ENCODE measurements at places on chromosomes 4 and X.

DNA sequence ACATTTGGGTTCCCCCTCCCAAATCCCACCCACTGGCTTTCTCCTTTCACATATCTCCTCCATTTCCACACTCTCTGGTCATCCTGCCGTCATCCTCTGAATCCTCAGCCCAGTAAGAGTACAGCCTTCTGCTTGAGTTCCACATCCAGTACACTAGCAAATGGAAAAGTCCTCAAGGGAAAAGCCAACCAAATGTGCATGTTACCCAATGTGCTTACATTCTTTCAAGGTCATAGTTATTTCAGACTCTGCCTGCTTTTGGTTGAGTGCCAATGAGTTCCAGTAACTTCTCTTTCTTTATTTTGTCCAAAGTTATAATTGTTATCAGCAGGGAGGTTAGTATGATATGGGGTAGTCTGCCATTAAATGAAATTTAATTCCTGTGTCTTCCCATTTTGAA is 78.1 kb downstream of the SRPX start:
- no peaks in the 10 kb centered on the region for H3K27me3 ChIP-seq
- peak overlapping the region; percentile 23 for H3K27ac ChIP-seq
- H3K4me1 ChIP-seq = peaks cover 3% of the 10 kb centered on the region
- DNase-seq = peak; percentile 43
- H3K4me3 ChIP-seq = no peak overlapping the region

DNA sequence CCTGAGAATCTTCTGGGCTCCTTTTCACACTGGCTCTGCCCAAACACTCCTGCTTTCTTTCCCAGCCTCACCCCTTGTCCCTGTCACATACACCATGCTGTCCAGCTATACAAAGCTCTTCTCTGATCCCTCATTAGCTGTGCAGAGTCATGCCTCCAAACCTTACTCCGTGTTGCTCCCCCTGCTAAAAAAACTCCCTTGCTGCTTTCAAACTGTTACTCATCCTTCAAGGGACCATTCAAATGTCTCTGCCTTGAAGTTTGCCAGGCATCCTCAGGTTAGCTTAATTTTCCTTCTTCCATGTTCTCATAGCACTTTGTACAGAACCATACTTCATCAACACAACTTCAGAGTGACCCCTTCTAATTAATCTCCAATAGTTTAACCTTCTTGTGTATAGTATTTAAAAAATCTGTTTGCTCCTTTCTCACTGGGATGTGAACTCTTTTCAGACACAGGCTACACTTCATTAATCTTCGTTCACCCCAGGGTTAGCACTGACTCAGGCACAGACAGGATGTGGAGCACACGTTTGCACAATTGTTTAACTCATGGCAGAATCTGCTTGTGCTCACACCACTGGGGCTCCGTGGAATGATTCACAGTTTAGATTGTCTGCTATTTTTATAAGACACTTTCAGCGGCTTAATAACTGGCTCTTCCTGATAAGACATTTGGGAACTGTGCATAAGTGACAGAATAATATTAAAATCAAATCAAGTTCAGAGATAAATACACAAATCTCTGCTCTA is 21.4 kb upstream of the SEL1L3 start:
- H3K4me1 ChIP-seq = peaks cover 19% of the 10 kb centered on the region
- H3K36me3 ChIP-seq = no peaks in the 10 kb centered on the region
- H3K27me3 ChIP-seq = no peaks in the 10 kb centered on the region
- DNase-seq = peak; percentile 92
- peak overlapping the region; percentile 40 for H3K27ac ChIP-seq

- DNase-seq = peak; percentile 34
- H3K27ac ChIP-seq = no peak overlapping the region
- peaks cover 34% of the 10 kb centered on the region for H3K4me1 ChIP-seq
- no peaks in the 10 kb centered on the region for H3K27me3 ChIP-seq
Observed at GRCh38 chrX:9902656-9903055, 64.5 kb upstream of the CLDN34 start.

DNA sequence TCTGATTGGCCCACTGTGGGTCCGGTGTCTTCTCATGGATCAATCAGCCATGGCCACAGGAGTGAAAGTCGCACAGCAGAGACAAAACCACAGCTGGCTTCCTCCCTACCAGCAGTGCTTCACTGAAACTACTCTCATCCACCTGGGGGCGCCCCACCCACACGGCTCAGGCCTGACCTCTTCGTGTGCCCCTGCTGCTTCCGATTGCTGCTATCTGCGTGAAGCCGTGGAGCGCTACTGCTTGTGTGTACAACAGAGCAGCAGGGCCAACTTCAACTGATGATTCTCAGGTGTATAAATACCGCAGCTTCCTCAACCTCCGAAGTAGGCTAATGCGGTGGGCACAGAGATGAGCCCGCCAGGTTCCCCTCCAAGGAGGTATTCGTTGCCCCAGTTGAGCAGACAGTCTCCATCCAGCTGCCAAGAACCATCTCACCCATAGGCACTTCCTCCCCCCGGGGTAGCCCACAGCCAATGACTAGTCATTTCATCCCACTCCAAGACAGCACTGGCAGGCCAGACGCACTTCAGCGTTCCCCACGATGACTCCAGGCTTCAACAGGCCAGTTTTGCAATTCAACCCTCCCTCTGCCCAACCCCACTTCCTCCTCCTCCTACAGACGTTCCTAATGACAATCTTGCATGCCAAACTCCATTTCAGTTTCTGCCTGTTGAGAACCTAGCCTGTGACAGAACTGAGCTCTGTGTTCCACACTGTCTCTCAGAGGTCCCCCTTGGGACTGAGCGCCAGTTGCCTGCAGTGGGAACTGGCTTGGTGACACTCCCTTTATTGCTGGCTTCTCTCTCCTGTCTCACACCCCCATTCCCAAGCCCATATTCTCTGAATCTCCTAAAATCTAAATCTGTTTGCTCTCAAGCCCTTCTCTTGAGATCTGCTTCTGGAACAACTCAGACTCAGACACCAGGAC is 41.3 kb upstream of the ATP6AP2 start:
- H3K27me3 ChIP-seq = peaks cover 19% of the 10 kb centered on the region
- H3K4me3 ChIP-seq = no peak overlapping the region
- no peaks in the 10 kb centered on the region for H3K36me3 ChIP-seq
- peaks cover 1% of the 10 kb centered on the region for H3K4me1 ChIP-seq
- H3K27ac ChIP-seq = no peak overlapping the region
- peak; percentile 71 for DNase-seq

DNA sequence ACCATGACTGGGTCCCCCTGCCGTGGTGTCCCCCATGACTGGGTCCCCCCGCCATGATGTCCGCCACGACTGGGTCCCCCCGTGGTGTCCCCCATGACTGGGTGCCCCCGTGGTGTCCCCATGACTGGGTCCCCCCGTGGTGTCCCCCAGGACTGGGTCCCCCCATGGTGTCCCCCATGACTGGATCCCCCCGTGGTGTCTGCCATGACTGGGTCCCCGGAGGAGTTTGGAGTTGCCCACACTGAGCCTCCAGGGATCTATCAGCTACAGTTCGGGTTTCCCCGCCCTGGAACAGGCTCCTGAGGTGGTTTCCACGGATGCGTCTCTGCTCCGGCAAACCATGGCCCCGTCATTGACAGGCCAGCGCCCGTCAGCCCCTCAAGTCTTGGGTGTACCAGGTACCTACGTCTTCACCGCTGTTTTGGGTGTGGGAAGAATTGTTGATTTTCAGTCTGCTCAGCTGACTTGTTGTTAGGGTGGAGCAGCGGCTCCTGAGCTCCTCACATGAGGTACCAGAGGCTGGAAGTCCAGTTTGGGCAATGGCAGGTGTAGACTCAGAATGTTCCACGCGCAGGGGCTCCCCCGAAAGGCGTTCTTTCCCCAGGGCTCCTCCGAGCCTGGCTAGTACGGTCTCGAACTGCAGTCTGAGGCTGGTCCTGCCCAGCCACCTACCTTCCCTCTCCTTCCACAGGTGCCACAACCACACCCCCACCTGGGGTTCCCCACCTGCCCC is 8.3 kb upstream of the PDE6B start:
- DNase-seq = no peak
- H3K36me3 ChIP-seq = no peaks in the 10 kb centered on the region
- H3K27ac ChIP-seq = no peak overlapping the region
- no peaks in the 10 kb centered on the region for H3K27me3 ChIP-seq
- no peak overlapping the region for H3K4me3 ChIP-seq
- no peaks in the 10 kb centered on the region for H3K4me1 ChIP-seq

- H3K36me3 ChIP-seq = no peaks in the 10 kb centered on the region
- H3K27me3 ChIP-seq = no peaks in the 10 kb centered on the region
- peak; percentile 28 for DNase-seq
- peaks cover 4% of the 10 kb centered on the region for H3K4me1 ChIP-seq
Observed at GRCh38 chr4:98746936-98747335, 88.5 kb upstream of the TSPAN5 start.

- H3K4me1 ChIP-seq = peaks cover 5% of the 10 kb centered on the region
- no peak for DNase-seq
- H3K27me3 ChIP-seq = no peaks in the 10 kb centered on the region
- H3K4me3 ChIP-seq = no peak overlapping the region
- no peaks in the 10 kb centered on the region for H3K36me3 ChIP-seq
Observed at GRCh38 chrX:9873360-9873759, 87.1 kb downstream of the SHROOM2 start.

DNA sequence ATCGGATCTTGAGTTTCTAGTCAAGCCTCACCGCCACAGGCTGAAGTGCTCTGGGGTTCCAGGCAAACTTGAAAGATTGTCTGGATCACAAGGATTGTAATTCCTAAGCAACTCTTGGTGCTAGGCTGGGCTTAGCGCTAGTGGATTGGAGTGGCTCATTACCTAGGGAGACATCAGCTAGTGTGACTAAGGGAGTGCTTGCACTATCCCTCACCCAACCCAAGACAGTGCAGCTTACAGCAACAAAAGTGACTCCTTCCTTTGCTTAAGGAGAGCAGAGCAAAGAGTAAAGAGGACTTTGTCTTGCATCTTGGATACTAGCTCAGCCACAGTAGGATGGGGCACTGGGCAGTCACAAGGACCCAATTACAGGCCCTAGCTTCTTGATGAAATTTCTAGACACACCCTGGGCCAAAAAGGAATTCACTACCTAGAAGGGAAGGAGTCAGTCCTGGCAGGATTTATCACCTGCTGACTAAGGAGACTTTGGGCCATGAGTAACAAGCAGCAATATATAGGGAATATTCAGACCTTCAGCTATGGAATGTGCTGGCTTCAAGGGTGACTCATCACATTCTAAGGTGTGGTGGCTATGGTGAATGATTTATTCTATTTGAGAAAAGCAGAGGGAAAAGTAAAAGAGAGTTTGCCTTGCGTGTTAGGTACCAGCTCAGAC is 1212.4 kb downstream of the PCDH18 start:
- peak; percentile 49 for DNase-seq
- H3K27ac ChIP-seq = no peak overlapping the region
- H3K36me3 ChIP-seq = no peaks in the 10 kb centered on the region
- H3K4me1 ChIP-seq = no peaks in the 10 kb centered on the region

GRCh38 chrX:6184900-6185515 is 43.7 kb downstream of the NLGN4X start:
- no peak overlapping the region for H3K27ac ChIP-seq
- no peaks in the 10 kb centered on the region for H3K36me3 ChIP-seq
- no peaks in the 10 kb centered on the region for H3K4me1 ChIP-seq
- no peak overlapping the region for H3K4me3 ChIP-seq

DNA sequence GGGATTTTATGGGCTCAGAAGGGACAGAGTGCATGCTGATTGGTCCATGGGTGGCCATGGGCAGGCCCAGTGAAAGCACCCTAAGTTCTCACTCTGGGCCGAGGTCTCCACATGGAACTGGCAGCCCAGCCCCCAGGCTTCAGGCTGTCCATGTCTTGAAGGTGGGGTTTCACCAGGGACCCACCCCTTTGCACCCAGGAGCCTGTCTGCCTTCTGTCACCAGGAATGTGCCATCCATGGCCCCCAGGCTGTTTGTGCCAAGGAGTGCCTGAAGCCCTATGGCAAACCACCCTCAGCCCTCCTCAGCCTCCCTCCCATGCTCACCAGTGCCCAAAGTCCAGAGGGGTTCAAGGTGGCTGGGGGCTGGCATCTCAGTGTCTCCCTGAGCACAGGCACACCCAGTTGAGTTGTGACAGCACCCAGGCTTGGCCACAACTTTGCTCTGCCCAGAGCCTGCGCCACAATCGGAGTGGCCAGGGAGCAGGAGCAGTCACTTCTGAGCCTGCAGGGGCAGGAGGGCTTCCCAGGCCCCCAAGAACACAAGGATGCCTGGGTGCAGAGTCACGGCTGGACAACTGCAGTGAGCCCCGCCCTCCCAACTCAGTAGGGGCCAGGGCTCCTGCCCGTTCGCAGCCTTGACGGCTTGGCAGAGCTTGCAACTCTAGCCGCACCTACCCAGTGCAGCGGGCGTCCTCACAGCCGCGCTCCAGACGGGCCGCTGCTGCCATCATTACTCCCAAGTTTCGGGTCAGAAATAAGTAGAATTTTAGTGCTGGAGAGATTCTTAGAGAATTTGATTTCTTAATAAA is 185.3 kb upstream of the NUDT6 start:
- no peak overlapping the region for H3K4me3 ChIP-seq
- no peaks in the 10 kb centered on the region for H3K36me3 ChIP-seq
- H3K4me1 ChIP-seq = no peaks in the 10 kb centered on the region
- no peak overlapping the region for H3K27ac ChIP-seq
- no peaks in the 10 kb centered on the region for H3K27me3 ChIP-seq
- no peak for DNase-seq

DNA sequence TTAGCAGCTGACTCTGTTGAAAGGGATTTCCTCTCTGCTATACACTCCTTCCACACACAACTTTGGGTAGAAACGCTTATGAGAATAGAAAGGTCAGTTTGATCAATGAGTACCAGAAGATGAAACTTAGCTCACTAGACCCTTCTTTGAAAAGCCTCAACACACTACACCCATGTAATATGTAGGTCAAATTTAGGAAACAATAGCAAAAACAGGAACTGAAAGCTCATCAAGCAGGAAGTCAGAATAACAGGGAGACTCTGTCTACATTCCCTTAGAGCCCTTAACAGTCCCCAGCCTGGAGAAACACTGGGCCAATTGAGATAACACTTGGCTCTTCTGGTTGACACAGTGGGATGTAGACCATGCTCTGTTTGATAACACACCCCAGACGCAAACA is 30.7 kb downstream of the SRPX2 start:
- H3K27me3 ChIP-seq = no peaks in the 10 kb centered on the region
- H3K27ac ChIP-seq = no peak overlapping the region
- peaks cover 5% of the 10 kb centered on the region for H3K4me1 ChIP-seq
- DNase-seq = no peak
- H3K4me3 ChIP-seq = no peak overlapping the region

- H3K4me1 ChIP-seq = peaks cover 10% of the 10 kb centered on the region
- peak overlapping the region; percentile 77 for H3K27ac ChIP-seq
- no peaks in the 10 kb centered on the region for H3K27me3 ChIP-seq
- H3K36me3 ChIP-seq = peaks cover 7% of the 10 kb centered on the region
Observed at GRCh38 chrX:2342281-2342688, 158.5 kb downstream of the DHRSX start.

GRCh38 chr4:183398298-183399125 is 45.9 kb upstream of the CDKN2AIP start:
- H3K27ac ChIP-seq = no peak overlapping the region
- peak overlapping the region; percentile 40 for H3K4me3 ChIP-seq
- peaks cover 4% of the 10 kb centered on the region for H3K4me1 ChIP-seq
- H3K27me3 ChIP-seq = peaks cover 5% of the 10 kb centered on the region

GRCh38 chrX:73850124-73851013 is 287.4 kb downstream of the CHIC1 start:
- no peaks in the 10 kb centered on the region for H3K4me1 ChIP-seq
- peak overlapping the region; percentile 45 for H3K4me3 ChIP-seq
- no peak overlapping the region for H3K27ac ChIP-seq
- peak; percentile 38 for DNase-seq
- peaks cover 11% of the 10 kb centered on the region for H3K36me3 ChIP-seq

- H3K36me3 ChIP-seq = no peaks in the 10 kb centered on the region
- no peak for DNase-seq
- no peak overlapping the region for H3K27ac ChIP-seq
- no peaks in the 10 kb centered on the region for H3K4me1 ChIP-seq
- no peaks in the 10 kb centered on the region for H3K27me3 ChIP-seq
- no peak overlapping the region for H3K4me3 ChIP-seq
Observed at GRCh38 chr4:13182133-13182532, 302.0 kb downstream of the RAB28 start.

Data from IMR-90 (cell line).